ENCODE measurements at places on chromosomes 6 and 20. TPM values are rescaled to one million over a fixed set of nuclear protein-coding genes. Genes with fewer than 3 reads are reported as not detected.
A peak's percentile ranks its signal among the peaks of the same experiment; 100 is the strongest.

- H3K27me3 ChIP-seq = no peaks in the 10 kb centered on the region
- no peak overlapping the region for H3K27ac ChIP-seq
- no peak for DNase-seq
- H3K4me3 ChIP-seq = no peak overlapping the region
- H3K36me3 ChIP-seq = no peaks in the 10 kb centered on the region
Observed at GRCh38 chr20:16058268-16058667, 515.0 kb downstream of the KIF16B start.

GRCh38 chr6:351867-352289 lies 39.7 kb upstream of the IRF4 start:
- H3K4me1 ChIP-seq = peaks cover 4% of the 10 kb centered on the region
- no peak overlapping the region for H3K27ac ChIP-seq
- no peaks in the 10 kb centered on the region for H3K27me3 ChIP-seq

SEMG1 gene
- not detected for total RNA-seq

GRCh38 chr6:36387440-36388303 lies at the start of gene ETV7:
ETV7 (minus strand) TSS chr6:36387669; CDS start chr6:36387541, 128 bp downstream.
- peak within 1 kb of the TSS; percentile 79 for H3K4me3 ChIP-seq
- peak; percentile 67 for DNase-seq
- H3K27me3 ChIP-seq = peaks cover 29% of the 10 kb centered on the region
- no peaks in the 10 kb centered on the region for H3K36me3 ChIP-seq
- H3K27ac ChIP-seq = peak within 1 kb of the TSS; percentile 73

DNA sequence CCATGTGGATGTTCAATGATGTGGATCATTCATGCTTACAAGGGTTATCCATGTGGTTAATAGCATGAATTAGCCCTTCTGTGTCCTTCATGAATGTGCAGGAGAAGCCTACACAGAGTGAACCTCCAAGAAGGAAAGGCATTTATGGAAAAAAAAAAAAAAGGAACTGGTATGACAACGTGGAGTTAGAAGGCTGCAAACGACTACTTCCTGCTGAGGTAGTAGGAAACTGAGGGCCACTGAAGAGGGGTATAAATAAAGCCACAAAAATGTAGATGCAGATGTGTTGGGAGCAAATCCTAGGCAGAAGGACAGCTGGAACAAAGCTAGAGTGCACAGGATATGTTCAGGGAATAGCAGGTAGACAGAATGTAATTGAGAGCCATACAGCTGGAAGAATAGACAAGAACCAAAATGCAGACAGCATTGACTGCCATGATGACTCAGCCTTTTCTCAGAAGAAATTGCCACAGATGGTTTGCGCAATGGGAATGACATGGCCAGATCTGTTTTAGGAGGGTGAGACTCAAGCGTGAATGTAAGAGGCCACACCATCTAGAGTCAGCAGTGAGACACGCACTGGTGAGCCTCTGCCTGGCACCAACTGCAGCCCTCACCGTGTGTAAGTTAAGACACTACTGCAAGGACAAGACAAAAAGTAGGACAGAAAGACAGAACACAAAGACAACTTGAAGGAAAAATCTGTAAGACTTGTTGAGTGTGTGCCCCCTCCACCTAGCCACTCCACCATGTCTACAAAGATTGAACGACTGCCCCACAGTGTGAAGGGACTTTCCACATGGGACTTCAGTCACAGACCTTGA lies 79.8 kb downstream of the KIF13A start:
- no peak overlapping the region for H3K4me3 ChIP-seq
- peaks cover 25% of the 10 kb centered on the region for H3K27me3 ChIP-seq
- peak; percentile 41 for DNase-seq
- H3K4me1 ChIP-seq = peaks cover 5% of the 10 kb centered on the region
- H3K36me3 ChIP-seq = no peaks in the 10 kb centered on the region

DNA sequence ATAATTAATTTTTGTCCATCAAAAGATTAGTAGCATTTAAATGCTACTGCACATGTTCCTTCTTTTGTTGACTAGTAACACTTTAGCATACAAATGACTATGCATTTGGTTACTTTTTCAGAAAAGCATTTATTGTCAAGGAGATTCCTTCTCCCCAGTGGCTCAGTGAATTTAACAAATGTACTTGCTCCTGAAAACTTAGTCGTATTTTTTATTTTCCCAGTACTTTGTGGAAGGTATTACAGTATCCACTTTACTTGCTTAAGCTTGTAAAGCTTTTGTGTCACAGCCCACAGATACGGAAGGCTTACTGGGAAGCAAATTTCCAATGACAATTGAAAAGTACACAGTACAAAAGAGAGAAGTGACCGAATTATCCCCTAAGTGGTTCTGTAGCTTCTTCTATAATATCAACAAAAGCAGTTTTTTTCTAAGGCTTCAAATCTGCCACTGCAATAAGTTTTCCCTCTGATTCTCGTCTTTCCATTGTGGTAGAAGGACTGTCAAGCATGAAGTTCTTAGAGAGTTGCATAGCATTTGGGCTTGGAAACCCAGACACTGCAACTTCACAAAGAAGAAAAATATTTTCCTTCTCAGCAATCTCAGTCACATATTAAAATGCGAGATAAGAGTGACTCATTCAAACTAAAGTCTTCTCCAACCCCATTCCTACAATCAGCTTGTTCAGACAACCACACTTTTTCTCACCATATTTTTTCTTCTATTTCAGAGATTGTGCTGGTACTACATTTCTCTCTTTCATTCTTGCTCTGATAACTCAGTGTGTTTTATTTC lies 431.2 kb downstream of the GRIK2 start:
- no peak overlapping the region for H3K27ac ChIP-seq
- no peaks in the 10 kb centered on the region for H3K36me3 ChIP-seq
- no peak for DNase-seq
- H3K4me1 ChIP-seq = no peaks in the 10 kb centered on the region

NHLRC1 gene
- 0.11 TPM for total RNA-seq

ASCC3 gene
- total RNA-seq = 50.3 TPM

C20orf141 gene
- not detected for total RNA-seq

DTNBP1 gene
- 18.4 TPM for total RNA-seq

- DNase-seq = no peak
- peaks cover 8% of the 10 kb centered on the region for H3K36me3 ChIP-seq
- H3K27ac ChIP-seq = peak overlapping the region; percentile 55
- no peak overlapping the region for H3K4me3 ChIP-seq
- H3K4me1 ChIP-seq = no peaks in the 10 kb centered on the region
- H3K27me3 ChIP-seq = no peaks in the 10 kb centered on the region
Observed at GRCh38 chr6:106574741-106575458, 54.4 kb downstream of the RTN4IP1 start.

GRCh38 chr6:1067346-1067745 lies 244.6 kb upstream of the FOXQ1 start:
- H3K36me3 ChIP-seq = no peaks in the 10 kb centered on the region
- no peak for DNase-seq
- peaks cover 14% of the 10 kb centered on the region for H3K27me3 ChIP-seq
- H3K4me1 ChIP-seq = no peaks in the 10 kb centered on the region
- H3K27ac ChIP-seq = no peak overlapping the region

MAP1LC3A gene
- total RNA-seq = 2.5 TPM

CRISP3 gene
- total RNA-seq = not detected

KIAA0408 gene
- total RNA-seq = 2.6 TPM

ADGRF5 gene
- not detected for total RNA-seq

CALHM5 gene
- not detected for total RNA-seq

- no peaks in the 10 kb centered on the region for H3K4me1 ChIP-seq
- no peaks in the 10 kb centered on the region for H3K36me3 ChIP-seq
- DNase-seq = no peak
Observed at GRCh38 chr6:81929828-81930227, 177.3 kb upstream of the TENT5A start.

FILIP1 gene
- not detected for total RNA-seq

RIPOR3 gene
- total RNA-seq = not detected

SLC22A23 gene
- 0.37 TPM for total RNA-seq

HLA-DMB gene
- 2.3 TPM for total RNA-seq

HCRTR2 gene
- not detected for total RNA-seq

DNA sequence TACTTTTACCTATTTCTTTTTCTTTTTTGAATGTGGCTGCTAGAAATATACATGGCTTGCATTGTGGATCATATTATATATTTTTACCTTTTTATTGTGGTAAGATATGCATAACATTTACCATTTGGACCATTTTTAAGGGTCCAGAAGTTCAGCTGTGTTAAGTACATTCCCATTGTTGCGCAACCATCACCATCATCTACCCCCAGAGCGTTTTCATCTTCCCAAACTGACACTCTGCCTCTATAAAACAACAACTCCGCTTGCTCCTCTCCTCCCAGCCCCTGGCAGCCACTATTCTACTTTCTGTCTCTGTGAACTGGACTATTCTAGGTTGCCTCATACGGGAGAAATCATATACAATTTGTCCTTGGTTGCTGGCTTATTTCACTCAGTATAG lies 28.2 kb upstream of the CCN5 start:
- no peaks in the 10 kb centered on the region for H3K27me3 ChIP-seq
- H3K4me1 ChIP-seq = peaks cover 3% of the 10 kb centered on the region
- no peak overlapping the region for H3K27ac ChIP-seq
- no peaks in the 10 kb centered on the region for H3K36me3 ChIP-seq

- H3K27me3 ChIP-seq = peaks cover 15% of the 10 kb centered on the region
- H3K4me1 ChIP-seq = no peaks in the 10 kb centered on the region
- no peak overlapping the region for H3K4me3 ChIP-seq
- H3K36me3 ChIP-seq = no peaks in the 10 kb centered on the region
- no peak overlapping the region for H3K27ac ChIP-seq
Observed at GRCh38 chr6:160750276-160750689, 48.2 kb downstream of the PLG start.

- no peak for DNase-seq
- peaks cover 17% of the 10 kb centered on the region for H3K4me1 ChIP-seq
- H3K27me3 ChIP-seq = peaks cover 18% of the 10 kb centered on the region
- no peaks in the 10 kb centered on the region for H3K36me3 ChIP-seq
- no peak overlapping the region for H3K27ac ChIP-seq
- no peak overlapping the region for H3K4me3 ChIP-seq
Observed at GRCh38 chr6:144305567-144305966, 20.4 kb downstream of the UTRN start.

DNA sequence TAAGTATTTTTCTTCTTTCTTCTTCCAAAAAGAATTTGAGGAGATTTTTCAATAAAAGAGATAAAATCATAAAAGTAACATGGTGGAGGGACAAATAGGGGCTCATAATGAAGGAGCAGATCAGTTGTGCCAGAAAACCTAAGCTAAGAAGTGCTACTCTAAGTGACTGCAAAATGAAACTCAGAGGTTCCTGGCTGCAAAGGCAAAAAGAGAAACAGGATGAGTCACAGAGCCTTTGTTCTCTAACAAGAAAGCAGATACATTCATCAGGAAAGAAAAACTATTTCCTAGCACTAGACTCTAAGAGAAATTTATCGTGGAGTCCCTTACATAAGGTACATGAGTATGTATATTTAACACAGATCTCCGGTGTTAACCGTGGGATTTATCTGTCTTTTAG lies 49.8 kb downstream of the TSHZ2 start:
- peaks cover 78% of the 10 kb centered on the region for H3K4me1 ChIP-seq
- DNase-seq = peak; percentile 22

- H3K27ac ChIP-seq = no peak overlapping the region
- H3K4me1 ChIP-seq = no peaks in the 10 kb centered on the region
- no peak overlapping the region for H3K4me3 ChIP-seq
- DNase-seq = no peak
- peaks cover 17% of the 10 kb centered on the region for H3K36me3 ChIP-seq
- H3K27me3 ChIP-seq = no peaks in the 10 kb centered on the region
Observed at GRCh38 chr6:39181333-39181732, 47.9 kb downstream of the KCNK5 start.

- no peak for DNase-seq
- H3K4me1 ChIP-seq = peaks cover 2% of the 10 kb centered on the region
- no peak overlapping the region for H3K27ac ChIP-seq
- no peaks in the 10 kb centered on the region for H3K36me3 ChIP-seq
Observed at GRCh38 chr6:107275330-107275865, 160.1 kb upstream of the BEND3 start.

DNA sequence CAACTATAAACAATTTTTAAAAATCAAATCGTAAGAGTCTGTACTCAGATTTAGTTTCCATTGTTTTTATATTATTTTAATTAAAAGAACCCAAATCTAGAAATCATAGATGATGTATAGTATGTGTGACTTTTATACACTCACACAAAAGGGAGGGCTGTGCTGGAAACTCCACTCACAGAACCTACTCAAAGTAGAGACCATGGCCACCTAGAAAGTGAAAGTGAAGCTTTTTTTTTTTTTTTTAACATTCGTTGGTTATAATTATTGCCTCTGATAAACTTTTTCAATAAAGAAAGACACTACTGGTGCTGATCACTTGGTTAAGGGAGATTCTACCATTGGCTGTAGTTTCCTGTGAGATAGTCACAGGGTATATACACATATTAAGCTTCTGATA lies 37.9 kb upstream of the PRL start:
- DNase-seq = no peak
- H3K27me3 ChIP-seq = no peaks in the 10 kb centered on the region
- no peaks in the 10 kb centered on the region for H3K36me3 ChIP-seq
- no peak overlapping the region for H3K27ac ChIP-seq
- no peak overlapping the region for H3K4me3 ChIP-seq
- no peaks in the 10 kb centered on the region for H3K4me1 ChIP-seq

GRCh38 chr20:62622877-62623487 lies 19.3 kb upstream of the SLCO4A1 start:
- peak overlapping the region; percentile 69 for H3K4me3 ChIP-seq
- no peaks in the 10 kb centered on the region for H3K27me3 ChIP-seq
- no peaks in the 10 kb centered on the region for H3K36me3 ChIP-seq
- DNase-seq = no peak
- H3K27ac ChIP-seq = peak overlapping the region; percentile 96

EIF6 gene
- 110 TPM for total RNA-seq

DNA sequence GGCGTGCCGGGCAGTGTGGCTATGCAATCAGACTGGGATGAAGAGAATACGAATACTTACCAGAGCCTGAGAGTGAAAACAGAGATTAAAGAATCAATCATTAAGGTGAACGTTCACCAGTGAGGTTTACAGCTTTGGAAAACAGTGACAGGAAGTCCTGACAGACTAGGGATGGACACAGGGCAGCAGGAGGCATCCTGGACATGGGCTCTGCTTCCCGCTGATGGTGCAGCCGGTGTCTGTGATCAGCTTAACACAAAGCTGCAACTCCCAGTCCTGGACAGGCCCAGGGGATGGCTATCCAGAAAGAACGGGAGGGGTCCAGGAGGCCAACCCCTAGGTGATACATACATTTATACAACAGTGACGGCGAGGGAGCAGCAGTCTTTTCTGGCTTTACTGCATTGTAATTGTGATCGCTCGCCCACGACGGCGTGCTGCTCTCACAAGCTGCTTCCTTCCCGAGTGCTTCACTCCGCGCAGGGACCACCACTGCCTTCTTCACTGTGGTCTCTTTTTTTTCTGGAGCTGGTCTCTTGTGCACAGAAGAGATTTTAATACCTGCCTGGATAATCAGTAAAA lies 20.7 kb downstream of the DIDO1 start:
- H3K4me3 ChIP-seq = no peak overlapping the region
- H3K4me1 ChIP-seq = peaks cover 19% of the 10 kb centered on the region
- no peak overlapping the region for H3K27ac ChIP-seq

MACROD2 gene
- not detected for total RNA-seq

IYD gene
- not detected for total RNA-seq

DNA sequence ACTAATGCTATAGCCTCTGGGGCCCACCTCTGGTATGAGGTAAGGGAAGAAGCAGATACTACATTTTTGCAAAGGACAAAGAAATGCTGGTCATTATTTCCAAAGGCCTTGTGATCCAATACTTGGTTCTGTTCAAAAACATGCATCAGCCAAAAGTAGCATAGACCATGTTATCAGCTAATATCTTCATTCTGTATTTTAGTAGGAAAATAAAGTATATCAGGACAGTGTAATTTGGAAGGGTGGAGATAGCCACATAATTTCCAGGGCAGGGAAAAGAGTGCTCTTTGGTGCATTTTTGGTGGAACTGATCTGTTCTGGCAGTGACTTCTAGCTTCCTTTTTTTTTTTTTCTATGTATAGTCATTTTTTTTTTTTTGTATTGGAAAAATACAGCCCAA lies 258.0 kb upstream of the SOX4 start:
- H3K27me3 ChIP-seq = peaks cover 2% of the 10 kb centered on the region
- no peak overlapping the region for H3K4me3 ChIP-seq
- no peak overlapping the region for H3K27ac ChIP-seq
- H3K36me3 ChIP-seq = no peaks in the 10 kb centered on the region

Measured in activated CD4-positive, alpha-beta T cell treated with anti-CD3 and anti-CD28 coated beads for 36 hours (primary cell).